ENCODE measurements at places on chromosomes 1 and 21. TPM values are rescaled to one million over a fixed set of nuclear protein-coding genes. Genes with fewer than 3 reads are reported as not detected.

The IGSF3 gene
- 9.3 TPM for total RNA-seq

The FAM163A gene
- total RNA-seq, result not detected

The HTR6 gene
- total RNA-seq, result 0.10 TPM

The B4GALT2 gene
- 90.1 TPM for total RNA-seq

The ERG gene
- 0.49 TPM for total RNA-seq
